ENCODE measurements at places on chromosomes 1 and 21.

- DNase-seq, result peak; percentile 62
These were observed 2.8 kb downstream of the S100A6 start for GRCh38 chr1:153532769-153533599.

- no peak for DNase-seq
These were observed 106.6 kb downstream of the NPHP4 start for GRCh38 chr1:5885471-5886139.

GRCh38 chr1:158537609-158538008, 16.6 kb downstream of the OR6Y1 start:
- no peak for DNase-seq

DNA sequence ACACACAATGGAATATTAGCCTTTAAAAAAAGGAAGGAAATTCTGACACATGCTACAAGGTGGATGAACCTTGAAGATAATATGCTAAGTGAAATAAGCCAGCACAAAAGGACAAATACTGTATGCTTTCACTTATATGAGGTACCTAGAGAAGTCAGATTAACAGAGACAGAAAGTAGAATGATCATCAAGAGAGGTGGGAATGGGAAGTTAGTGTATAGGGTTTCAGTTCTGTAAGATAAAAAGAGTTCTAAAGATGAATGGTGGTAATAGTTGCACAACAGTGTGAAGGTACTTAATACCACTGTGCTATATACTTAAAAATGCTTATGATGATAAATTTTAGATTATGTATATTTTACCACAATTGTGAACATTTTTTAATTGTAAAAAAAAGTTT, 7.2 kb downstream of the RPAP2 start:
- DNase-seq, result no peak

DNA sequence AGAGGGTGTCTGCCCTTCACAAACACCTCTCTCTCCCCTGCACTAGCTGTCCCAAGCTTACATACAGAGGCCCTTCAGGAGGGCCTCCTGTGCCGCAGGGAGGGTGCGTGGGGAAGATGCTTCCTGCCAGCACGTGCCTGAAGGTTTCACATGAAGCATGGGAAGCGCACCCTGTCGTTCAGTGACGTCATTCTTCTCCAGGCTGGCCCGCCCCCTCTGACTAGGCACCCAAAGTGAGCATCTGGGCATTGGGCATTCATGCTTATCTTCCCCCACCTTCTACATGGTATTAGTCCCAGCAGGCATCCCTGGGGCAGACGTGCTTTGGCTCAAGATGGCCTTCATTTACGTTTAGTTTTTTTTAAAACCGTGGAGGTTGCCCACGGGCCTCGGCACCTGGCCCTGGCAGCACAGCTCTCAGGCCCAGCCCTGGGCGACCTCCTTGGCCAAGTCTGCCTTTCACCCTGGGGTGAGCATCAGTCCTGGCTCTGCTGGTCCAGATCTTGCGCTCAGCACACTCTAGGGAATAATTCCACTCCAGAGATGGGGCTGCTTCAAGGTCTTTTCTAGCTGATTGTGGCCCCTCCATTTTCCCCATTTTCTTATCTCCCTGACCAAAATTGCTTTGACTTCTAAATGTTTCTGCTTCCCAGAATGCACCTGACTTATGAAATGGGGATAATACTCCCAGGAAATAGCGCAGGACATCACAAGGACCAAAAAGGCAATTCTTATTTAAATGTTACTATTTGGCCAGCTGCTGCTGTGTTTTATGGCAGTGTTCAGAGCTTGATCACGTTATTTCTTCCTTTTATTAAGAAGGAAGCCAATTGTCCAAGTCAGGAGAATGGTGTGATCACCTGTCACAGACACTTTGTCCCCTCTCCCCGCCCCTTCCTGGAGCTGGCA, 6.1 kb downstream of the NPPA start:
- DNase-seq, result no peak

DNA sequence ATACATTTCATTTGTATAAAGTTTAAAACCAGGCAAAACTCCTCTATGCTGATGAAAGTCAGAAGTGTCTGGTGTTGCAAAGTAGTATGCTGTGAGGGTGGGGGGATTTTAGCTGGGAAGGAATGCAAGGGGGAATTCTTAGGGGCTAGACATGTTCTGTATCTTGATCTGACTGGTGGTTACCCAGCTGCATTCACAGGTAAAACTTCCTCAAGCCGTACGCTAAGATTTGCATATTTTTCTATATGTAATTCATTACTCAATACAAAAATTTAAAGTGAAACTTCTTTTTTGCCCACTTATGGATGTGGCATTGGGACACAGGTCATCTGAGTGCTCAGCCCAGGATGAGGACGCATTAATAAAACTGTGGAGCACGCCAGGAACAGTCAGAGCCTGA, 323.3 kb downstream of the PAPPA2 start:
- DNase-seq, result no peak

DNA sequence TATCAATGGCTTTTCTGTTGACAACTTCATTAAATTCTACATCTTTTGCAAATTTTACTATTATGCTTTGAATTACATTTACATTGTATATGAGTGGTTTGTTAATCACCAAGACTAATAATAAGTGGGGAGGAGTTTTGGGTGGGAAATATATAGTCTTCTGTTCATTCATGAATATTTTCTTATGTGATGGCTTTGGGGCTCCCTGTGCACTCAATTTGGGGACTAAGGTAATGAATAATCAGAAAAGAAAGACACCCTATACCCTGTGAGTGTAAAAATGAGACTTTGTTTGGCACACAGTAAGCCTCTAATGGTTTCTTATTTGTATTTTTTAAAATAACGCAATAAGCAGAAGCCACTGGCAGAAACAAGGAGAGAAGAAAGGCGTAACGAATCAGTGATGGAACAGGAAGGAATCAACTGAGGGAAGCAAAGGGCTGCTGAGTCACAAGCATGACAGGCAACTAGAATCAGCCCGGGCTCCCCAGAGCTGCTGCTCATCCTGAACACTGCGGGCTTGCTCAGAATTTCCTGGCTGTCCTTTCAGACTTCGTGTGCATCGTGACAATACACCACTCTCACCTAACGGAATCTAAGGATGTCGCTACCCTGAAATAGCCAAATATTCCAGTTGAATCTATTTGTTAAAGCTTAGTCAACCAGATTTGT, 20.8 kb upstream of the RGS2 start:
- no peak for DNase-seq

DNA sequence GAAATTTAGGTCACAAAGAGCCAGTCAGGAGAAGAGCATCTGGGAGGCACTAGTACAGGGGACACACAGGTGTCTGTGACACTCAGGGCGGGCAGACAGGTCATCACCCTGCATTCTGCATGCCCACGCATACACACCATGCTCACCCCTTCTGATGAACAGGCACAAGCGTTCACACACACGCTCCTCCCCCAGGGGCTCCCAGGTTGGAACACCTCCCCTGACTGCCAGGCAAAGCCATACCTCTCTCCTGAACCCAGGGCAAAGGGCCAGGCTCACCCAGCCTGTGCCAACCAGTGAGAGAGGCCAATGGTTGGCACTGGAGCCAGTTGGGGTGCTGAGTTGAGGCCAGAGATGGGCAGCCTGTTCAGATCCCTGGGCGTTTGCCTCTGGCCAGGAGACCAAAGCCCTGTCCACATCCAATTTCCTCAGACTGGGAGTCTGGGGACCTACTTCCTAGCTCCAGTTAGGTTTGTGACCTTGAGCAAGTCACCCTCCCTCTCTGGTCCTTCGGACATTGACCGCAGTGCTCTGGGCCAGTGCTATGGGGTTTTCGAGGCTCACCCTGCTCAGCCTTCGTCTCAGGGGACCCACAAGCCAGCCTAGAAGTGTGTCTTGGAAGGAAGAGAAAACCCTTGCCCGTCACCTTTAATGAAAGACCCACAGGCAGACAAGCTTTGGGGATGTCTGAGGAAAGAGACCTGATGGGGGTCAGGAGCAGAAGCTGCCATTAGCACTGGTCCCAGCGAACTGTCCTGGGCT, 5.8 kb upstream of the LAD1 start:
- DNase-seq, result no peak

DNA sequence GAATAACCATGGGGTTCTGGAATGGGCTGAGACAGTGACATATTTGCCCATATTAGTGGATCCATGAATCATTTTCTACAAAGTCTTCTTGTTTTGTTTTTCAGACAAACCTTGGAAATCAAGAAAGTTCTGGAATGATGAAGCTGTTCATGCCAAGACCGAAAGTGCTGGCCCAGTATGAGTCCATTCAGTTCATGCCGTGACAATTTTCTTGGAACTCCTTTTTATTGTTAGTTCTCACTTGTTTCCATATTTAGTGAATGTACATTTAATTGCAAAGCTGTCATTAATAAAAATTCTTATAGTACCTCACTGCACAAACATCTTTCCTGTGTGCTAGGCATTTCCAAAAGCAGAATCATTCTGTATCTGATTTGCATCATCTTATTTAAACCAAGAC, 100.6 kb upstream of the KCNJ15 start:
- DNase-seq, result no peak

- DNase-seq, result no peak
These were observed 63.2 kb upstream of the ADAM30 start for GRCh38 chr1:119959268-119960220.

GRCh38 chr21:15152591-15152990, 87.8 kb upstream of the NRIP1 start:
- no peak for DNase-seq

DNA sequence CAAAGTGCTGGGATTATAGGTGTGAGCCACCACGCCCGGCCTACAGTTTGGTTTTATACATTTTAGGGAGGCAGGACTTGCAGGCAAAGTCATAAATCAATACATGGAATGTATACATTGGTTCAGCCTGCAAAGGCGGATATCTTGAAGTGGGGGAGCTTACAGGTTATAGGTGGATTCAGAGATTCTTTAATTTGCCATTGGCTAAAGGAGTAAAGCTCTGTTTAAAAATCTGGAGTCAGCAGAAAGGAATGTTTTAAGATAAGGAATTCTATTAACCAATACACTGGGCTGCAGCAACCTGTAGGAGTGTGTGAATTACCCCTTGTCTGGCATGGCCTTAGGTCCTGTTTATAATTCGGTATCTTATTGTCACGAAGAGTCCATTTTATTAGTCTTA, 57.6 kb downstream of the OPTC start:
- no peak for DNase-seq

DNA sequence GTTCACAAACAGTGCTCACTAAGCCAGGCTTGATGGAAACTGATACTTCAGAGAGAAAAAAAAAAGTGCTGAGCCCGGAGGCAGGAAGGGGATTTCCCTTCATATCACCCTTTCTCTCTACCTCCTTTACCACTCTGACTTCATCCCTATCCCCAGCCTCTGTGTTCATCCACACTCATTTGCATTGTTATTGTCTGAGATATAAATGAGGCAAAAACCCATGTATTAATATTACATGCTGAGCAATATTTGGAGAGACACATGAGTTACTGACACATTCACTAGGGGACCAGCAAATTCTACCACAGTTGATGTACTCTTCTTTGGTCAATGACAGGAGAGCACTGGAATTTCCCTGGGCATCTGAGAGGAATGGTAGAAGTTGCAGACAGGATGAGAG, 175.8 kb downstream of the TNFSF18 start:
- DNase-seq, result no peak

DNA sequence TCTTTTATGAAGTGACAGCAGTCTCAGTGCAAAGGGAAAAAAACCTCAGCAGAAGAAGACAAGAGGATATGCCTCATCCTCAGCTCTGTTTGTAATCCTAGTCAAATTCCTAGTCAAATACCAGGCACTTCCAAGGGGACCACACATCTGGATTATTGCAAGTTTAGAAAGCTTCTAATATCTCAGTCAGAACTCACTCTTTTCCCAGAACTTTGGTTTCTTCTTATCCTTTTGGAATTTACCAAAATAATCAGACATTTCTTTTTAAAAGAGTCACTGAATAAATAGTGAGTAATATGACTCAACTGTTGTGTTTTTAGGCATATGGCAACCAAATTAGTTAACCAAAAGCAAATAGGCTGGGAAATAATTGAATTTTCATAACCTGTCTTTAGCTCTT, 47.8 kb downstream of the PRRX1 start:
- DNase-seq, result no peak

GRCh38 chr1:158035014-158035413, 41.6 kb downstream of the KIRREL1 start:
- DNase-seq, result no peak

DNA sequence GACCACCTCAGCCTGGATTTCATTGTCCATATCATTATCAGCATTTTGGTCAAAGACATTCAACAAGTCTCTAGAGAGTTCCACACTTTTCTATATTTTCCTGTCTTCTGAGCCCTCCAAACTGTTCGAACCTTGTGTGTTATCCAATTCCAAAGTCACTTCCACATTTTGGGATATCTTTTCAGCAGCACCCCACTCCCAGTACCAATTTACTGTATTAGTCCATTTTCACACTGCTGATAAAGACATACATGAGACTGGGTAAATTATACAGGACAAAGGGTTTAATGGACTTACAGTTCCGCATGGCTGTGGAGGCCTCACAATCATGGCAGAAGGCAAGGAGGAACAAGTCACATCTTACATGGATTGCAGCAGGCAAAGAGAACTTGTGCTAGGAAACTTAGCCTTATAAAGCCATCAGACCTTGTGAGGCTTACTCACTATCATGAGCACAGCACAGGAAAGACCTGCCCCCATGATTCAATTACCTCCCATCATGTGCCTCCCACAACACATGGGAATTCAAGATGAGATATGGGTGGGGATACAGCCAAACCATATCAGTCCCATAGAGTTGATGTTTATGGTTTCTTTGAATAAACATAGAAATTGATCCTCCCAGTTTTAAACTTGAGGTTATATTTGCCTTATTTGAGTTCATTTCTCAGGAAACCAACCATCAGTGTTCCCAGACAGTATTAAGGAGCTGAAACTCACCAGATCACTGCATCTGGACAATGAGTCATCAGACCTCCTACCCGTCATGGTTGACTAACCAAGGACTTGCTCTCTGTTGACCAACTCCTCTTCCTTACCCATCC, 322.7 kb upstream of the DUSP10 start:
- DNase-seq, result no peak

DNA sequence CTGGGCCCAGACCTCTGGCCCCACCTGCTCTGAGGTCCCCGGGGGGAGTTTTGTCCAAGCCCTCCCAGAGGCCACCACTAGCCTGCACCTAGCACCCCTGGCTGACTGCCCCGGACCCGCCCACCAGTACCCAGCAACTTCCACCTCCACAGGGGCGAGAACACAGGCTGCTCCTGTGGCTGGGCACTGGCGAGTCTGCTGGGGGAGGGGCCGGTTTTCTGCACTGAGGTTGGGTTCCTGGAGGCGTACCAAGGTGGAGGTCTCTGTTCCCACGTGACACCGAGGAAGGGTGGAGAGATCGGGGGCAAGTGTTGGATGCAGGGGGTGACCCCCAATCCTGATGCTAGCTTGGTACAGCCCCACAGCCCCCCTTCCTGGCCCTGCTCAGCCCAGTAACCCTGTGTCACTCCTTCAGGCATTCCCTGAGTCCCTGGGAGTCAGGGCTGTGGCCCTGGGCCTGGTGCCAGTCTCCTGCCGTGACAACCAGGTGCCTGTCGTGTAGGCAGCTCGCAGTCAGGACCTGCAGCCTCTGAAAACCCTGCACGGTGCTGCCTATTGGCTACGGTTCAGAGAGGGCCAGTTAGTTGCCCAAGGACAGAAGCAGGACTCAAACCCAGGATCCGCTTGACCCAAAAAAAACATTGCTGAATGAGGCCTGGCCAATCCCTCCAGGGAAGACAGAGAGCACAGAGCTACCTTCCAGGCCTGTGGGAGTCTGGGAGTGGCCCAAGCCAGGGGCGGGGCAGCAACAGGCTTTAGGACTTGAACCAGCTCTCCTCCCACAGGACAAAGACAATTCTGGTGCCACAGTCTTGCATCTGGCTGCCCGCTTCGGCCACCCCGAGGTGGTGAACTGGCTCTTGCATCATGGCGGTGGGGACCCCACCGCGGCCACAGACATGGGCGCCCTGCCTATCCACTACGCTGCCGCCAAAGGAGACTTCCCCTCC, 3.1 kb downstream of the ESPN start:
- DNase-seq, result no peak

Measured in memory B cell (primary cell).